Erythroblast (primary cell): ENCODE measurements at places on chromosomes 13 and 19.

DNA sequence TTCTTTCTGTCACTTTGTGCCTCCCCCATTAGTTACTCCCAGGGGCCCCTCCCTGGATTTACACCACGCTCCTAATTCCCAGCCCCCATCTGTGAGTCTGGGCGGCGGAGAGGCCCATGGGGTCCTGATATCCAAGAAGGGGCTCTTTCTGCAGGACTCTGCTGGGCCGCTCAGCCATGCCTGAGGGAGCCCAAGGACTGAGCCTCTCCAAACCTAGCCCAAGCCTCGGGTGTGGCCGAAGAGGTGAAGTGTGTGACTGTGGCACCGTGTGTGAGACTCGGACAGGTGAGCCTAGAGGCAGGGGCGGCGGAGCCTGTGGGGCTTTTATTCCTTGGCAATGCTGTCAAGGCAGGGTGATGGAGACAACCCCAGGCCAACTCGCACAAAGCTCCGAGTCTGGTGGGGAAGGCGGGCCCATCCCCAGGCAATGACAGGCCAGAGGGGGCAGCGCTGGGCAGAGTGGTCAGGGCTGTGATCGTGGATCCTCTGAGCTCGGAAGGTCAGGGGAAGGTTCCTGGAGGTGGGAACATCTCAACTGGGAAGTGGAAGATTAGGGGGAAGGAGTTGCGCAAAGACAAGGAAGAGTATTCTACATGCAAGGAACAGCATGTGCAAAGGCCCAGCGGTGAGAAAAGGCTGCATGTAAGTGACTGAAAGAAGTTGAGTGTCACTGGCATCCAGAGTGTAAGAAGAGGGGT lies 1.6 kb downstream of the PLEKHG2 start:
- DNase-seq: no peak

DNA sequence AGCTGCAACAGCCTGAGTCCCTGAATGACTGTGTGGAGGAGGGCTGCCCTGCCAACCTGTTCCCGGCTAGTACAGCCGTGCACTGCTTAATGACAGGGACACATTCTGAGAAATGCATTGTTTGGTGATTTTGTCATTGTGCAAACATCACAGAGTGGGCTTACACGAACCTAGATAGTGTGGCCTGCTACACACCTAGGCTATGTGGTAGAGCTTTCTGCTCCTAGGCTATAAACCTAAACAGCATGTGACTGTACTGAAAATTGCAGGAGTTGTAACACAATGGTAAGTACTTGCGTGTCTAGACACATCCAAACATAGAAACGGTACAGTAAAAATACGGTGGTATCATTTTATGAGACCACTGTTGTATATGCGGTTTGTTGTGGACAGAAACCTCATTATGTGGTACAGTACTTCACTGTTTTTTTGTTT lies 35.0 kb downstream of the VASP start:
- DNase-seq: no peak

DNA sequence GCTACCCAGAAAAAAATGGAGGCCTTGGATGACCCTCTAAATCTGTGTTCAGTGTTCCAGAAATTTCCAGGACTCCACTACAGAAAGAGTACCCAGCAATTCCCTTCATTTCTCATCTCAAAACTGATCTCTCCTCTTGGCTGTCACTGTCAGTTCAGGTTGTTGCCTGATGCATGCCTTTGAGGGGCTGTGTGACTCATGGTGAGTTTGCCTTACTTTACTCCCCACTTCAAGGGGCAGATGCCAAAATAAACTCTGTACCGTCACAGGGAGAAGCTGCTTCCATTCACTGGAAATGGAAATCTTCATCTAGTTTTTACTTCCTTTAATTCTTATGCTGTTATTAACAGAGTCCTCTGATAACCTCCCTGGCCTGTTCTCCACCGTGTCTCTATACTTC lies 1075.0 kb downstream of the DIAPH3 start:
- no peak for DNase-seq

DNA sequence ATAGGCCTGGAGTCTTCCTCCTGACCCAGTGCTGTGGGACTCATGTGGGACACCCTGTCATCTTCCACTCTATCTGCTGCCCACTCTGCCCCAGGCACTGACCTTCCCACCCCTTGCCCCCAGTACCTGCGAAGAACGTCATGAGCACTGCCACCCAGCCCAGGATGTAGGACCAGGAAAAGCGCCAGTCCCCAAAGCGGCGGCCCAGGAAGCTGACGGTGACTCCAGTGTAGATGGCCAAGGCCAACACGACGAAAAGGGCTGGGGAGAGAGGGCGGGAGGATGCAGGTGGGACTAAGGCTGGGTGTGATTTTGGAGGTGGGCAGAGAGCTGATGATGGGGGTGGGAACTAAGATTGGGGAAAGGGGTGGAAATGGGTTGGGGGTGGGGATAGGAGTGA lies 7.4 kb downstream of the LIM2 start:
- DNase-seq: no peak

DNA sequence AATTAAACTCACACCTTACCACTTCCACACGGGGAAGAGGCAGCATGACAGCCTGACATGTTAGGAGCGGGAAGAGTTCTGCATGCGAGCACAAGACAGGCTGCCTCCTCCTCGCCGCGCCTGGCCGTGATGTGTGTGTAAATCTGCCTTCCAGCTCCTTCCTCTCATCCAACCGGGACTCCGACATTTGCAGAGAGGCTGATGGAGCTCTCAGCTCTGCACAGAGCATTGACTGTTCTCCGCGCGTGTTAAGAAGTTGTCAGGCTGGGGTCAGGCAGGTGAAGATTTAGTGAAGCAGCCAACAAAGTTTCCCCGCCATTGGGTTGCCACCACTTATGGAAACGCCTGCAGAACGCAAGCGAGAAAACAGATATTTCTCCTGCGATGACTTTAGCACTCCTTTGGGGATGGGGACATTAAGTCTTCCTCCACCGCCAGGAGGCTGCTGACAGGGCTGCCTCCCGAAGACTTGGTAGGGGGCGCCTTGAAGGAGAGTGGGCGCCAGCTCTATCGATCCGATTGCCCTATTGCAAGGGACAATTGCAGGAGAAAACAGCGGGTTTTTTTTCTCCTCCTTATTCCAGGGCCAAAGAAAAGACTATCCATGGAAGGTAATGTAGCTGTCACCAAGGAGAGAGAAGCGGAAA lies 213.9 kb upstream of the TSHZ3 start:
- DNase-seq: no peak

- DNase-seq: peak; percentile 18
Observed at GRCh38 chr13:30835442-30835841, 70.6 kb upstream of the MEDAG start.

DNA sequence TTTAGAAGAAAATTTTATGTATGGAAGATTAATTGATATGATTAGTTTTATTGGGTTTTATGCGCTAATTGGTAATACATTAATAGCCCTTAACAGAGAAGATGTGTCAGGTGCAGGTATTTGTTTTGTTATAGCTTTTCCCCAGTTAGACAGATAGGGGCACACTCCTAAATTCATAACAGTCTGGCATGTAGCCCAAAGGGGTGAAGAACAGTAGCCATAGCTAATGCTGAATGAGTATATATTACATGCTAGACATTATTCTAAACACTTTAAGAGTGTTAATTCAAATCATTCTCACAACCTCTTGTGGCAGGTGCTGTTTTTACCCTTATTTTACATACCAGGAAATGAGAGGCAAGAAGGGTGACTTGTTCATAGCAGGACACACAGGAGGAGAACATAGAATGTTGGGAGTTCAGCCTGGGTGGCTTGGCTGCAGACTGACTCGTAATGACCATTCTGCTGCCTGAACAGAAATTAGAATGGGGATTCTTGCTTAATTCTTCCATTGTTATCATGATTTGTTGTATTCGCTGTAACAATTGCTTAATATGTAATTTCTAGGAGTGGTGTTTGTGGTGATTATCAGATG lies 20.1 kb downstream of the PCCA start:
- no peak for DNase-seq

DNA sequence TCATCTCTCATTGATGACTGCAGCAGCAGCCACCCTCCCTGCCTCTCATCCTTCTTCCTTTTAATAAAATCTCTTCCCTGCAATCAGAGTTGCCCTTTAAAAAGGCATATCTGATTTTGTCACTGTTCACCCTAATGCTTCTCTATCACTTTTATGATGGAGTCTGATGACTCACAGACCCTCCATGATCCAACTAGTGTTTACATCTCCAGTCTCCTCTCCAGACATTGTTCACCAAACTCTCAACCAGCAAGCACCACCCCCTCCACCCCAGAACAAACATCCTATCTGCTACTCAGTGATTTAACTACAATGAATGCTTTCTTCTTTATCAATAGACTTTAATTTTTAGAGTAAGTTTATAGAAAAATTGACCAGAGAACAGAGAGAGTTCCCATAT lies 59.5 kb downstream of the TNFSF11 start:
- DNase-seq: no peak

GRCh38 chr13:83450591-83450990 lies 431.7 kb downstream of the SLITRK1 start:
- DNase-seq: no peak

- DNase-seq: no peak
Observed at GRCh38 chr13:84553227-84553626, 671.0 kb upstream of the SLITRK1 start.

- no peak for DNase-seq
Observed at GRCh38 chr19:38989066-38989605, 13.6 kb upstream of the FBXO17 start.
